ENCODE measurements at places on chromosomes 3 and 15.
A peak's percentile ranks its signal among the peaks of the same experiment; 100 is the strongest.

DNA sequence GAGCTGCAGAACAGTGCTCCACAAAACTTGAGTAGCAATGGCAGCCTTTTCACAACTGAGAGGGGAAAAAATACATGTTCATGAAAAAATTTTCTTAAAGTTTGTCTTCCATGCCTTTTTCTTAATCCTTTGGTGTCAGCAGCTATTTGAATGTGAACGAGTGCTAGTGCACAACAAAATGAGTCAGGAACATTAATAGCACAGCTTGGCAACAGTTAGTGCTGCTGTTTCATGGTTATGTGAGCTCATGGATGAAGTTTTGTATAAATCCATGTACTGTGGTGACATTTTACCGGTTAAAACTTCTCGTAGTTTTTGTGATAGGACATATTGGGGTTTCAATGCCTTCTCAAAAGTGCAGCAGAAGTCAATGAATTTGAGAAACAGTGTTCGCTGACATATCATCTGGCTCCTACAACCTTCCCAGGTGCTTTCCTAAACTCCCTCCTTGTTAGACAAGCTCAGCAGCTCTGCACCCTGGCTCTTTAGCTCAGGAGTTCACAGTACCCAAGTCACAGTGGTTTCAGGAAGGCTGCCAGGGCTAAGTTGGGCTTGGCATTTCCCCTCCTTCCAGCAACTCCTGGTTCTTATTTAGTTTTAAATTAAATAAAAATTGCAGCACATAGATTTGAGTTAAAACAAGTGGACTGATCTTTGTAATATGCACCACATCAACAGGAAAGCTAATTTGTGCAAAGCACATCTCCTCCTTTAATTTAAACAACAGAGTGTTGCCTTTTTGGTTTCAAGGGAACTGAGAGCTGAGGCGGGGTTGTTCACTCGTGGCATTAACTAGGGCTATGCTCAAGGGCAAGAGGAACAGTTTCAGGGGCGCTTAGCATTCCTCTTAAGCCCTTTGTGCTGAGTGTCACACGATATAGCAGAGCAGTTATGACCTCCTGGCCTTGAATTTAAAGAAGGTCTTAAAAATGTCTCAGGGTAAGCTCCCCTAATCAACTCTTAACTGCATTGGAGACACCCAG lies 362.8 kb downstream of the CHST2 start:
- DNase-seq = no peak

DNA sequence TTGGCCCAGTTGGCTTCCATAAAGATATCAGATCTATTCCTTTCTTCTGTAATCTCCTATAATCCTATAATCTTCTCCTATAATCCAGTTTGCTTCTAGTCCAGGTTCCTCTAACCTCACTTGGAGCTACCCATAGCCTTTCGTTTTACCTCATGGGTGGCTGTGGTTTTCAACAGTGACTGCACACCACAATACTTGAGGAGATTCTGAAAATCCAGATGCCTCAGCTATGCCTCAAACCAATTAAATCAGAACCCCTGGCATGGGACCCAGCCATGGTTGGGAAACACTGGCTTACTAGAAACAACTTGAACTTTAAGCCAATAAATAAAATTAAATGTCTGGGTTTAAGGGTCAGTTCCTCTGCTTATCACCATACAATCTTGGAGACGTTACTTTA lies 86.1 kb upstream of the NTRK3 start:
- DNase-seq = no peak

DNA sequence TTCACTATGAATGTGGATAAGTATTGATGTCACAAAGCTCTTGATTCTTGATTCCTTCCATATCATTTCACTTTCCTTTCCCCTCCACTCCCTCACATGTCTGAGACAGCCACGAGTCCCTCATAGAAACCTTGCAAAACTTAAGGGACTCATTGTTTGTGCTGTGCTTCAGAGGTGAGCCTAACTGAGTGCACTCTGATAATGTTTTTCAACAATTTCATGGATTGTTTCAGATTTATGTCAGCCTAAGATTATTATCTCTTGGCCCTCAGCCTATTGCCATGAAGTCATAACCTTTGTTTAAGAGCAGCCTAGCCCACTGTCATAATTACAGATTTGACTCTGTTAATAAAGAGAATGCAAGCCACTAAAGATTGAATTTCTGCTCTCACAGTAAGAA lies 363.6 kb downstream of the MECOM start:
- DNase-seq = no peak

GRCh38 chr3:31314258-31314657 lies 218.5 kb upstream of the STT3B start:
- DNase-seq = no peak

DNA sequence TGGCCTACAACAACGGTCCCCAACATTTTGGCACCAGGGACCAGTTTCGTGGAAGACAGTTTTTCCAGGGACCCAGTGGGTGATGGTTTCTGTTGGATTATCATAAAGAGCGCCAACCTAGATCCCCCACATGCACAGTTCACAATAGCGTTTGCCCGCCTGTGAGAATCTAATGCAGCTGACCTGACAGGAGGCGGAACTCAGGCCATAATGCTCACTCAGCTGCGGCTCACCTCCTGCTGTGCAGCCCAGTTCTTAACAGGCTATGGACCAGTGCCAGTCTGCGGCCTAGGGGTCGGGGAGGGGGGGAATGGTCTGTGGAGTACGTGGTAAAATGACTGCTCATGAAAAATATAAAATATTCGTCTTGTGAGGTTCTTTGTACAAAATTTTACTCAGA lies 518.5 kb upstream of the CADM2 start:
- DNase-seq = no peak

- no peak for DNase-seq
These were observed 16.2 kb downstream of the CCDC33 start for GRCh38 chr15:74252291-74252690.

DNA sequence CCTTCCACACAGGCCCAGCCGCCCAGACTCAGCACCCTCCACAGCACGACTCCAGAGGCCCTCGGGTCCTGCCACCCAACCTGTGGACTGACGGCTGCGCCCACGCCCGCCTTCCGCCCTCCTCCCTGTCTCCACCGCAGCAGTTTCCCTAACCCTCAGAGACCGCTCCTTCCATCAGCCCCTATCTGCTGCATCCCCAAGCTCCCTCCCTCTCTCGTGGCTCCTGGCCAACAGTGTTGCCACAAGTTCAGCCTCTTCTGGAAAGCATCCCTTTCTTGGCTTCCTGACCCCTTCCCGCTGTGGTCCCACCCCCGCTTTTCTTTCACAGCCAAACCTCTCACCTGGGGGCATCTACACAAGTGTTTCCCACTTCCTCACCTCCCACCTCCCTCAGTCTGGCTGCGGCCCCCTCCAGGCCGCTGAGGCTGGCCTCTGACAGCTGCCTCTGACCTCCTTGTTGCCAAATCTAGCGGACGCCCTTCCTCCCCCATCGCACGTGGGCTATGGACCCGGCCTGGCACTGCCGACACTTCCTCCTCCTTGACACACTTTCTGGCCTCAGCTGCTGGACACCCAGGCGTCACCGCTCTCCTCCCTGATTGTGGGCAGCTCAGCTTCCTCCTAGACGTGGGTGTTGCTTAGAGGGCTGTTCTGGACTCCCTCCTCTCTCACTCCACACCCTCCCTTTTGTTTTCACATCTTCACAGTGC lies 168.8 kb upstream of the TLE3 start:
- peak; percentile 74 for DNase-seq

GRCh38 chr15:74794248-74794969 lies 12.5 kb downstream of the CSK start:
- no peak for DNase-seq

DNA sequence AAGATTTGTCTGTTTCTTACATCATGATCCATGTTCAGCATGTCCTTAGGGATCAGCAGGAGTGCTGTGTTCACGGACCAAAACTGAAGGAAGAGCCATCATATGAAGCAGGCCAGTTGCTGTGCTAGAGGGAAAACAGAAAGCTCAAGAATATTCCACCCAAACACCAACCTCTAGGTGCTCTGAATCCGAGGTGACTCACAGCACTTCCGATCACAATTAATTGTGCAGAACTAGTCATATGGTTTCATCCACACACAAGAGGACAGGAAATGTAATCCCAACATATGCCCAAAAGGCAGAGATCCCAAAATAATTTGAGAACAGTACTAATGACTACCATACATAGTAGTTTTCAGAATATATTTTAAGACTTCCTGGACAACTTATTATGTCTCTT lies 257.9 kb upstream of the KCNH8 start:
- no peak for DNase-seq

- DNase-seq = no peak
These were observed 309.8 kb downstream of the OXSM start for GRCh38 chr3:26099692-26100091.

DNA sequence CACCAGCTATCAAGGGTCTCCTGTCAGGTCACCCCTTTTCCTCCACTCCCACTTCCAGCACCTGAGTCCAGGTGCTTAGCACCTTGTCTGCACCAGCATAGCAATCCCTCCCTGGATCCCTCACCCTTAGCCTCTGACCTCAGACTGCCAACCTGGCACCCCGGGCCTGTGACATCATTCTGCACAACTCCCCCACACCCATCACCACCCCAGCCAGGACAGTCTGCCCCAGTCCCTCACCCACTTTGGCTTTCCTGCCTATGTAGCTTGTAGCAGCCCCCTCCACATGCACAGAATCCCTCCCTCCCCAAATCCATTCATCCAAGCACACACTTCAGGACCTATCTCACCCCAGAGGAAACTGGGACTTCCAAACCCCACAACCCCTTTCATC lies 819 bp upstream of the PLXNB1 start:
- DNase-seq = no peak

DNA sequence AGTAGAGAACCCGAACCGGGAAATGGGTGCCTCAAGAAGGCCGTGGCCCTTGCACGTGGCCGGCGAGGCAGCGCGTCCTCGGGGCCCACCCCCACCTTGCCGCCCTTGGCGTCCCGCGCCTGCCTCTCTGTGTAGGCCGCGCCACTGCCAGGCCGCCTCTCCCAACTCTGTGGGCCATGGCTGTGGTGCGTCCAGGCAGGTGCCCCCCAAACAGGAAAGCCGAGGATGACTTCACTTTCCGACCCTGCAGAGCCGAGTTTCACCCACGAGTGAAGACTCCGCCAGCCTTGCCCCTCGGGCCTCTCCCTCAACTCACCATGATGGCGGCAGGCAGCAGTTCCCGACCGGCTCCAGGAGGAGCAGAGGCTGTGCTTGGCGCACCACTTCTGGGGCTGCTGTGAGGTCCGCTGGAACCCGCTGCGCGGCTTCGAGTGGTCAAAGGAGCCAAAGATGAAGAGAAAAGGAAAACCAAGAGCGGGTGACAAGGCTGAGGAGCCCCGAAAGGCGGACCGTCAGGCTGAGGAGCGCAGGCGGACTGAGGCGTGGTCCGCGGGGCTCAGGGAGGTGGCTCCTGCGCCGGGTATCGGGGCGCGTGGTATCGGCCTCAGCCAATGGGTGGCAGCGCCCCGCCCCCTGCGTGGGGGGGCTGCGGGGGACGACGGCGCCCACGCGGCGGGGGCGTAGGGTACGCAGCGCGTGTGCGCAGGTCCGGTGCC lies at the start of gene DAZL:
Gene DAZL (minus strand): TSS at position 537 of the 716 bp plus-strand sequence. CDS start 218 bp downstream, at position 319.
- DNase-seq = no peak

DNA sequence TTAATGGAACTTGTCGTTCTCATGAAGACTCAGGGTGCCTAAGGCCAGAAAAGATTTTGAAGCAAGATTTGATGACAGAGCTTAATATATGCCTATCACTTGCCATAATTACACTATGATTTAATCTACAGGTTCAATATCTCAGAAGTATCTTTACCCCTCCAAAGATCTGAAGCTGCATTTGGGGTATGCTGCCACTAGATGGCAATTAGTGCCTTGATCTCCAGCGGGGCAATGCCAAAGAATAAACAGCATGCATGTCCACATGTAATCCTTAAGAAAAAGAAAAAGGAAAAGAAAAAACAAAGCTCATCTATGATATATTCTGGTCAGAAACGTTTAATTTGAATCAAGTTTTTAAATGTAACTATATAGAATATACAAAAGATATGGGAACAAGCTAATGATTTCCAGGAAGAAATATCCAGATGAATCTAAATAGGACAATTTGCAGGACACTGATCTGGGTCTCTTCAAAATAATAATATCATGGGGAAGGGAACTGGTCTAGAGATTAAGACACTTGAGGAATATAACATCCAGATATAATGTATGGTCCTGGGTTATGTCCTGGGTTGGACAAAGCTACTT lies 55.0 kb upstream of the SOX14 start:
- no peak for DNase-seq
